CD8-positive, alpha-beta memory T cell (primary cell): ENCODE measurements at places on chromosomes 2 and 18. TPM values are rescaled to one million over a fixed set of nuclear protein-coding genes. Genes with fewer than 3 reads are reported as not detected.

Gene SERTAD2
- polyA plus RNA-seq = 6.3 TPM

Gene ACKR3
- 5.5 TPM for polyA plus RNA-seq

Gene PAIP2B
- polyA plus RNA-seq = 2.2 TPM

Gene LIMS3
- polyA plus RNA-seq = 1.5 TPM

Gene GAD1
- polyA plus RNA-seq = not detected

Gene RGPD3
- 0.12 TPM for polyA plus RNA-seq

Gene NETO1
- polyA plus RNA-seq = not detected

Gene CRYGC
- not detected for polyA plus RNA-seq

Gene RNU2-63P
- not detected for polyA plus RNA-seq

Gene CROCC2
- polyA plus RNA-seq = not detected

Gene RAB6C
- not detected for polyA plus RNA-seq

Gene KIF5C
- 3.4 TPM for polyA plus RNA-seq
